ENCODE measurements at places on chromosomes 5 and 9.

DNA sequence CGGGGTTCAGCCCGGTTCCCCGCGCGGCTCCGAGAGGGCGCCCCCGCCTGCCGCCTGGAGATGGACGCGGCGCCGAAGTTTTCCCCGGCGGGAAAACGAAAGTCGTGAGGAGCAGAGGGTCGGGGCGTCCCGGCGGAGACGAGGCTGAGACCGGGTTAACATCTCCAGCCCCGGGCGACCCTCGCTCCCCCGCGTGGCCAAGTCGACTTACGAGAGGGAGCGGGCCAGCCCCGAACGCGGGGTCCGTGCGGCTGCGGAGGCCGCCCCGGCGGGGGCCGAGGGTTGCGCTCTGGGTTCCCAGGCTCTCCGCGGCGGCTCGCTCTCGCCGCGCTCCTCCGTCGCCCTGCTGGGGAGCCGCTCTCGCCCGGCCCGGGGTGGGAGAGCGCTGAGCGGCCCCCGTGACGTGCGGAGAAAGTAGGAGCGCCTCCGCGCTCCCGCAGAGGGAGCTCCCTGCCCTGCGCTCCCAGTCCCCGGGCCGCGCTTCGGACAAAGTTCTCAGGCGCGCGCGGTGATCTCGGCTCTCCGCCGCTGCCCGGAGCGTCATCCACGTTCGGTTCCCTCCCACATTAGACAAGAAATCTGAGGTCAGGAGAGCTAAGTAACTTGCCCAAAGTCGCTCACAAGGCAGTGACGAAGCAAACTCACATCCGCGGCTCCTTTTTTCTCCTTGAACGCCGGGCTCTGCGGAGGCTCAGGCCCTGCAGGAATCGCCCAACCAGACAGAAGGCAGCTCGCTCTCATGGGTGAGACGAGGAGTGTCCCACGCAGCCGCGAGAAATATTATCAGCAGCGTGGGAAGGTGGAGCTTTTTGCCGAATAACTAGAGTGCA, 1.2 kb upstream of the GCNT4 start:
- DNase-seq: peak; percentile 63

- DNase-seq: no peak
Measured at GRCh38 chr9:133088756-133089155, 27.0 kb downstream of the CEL start.

DNA sequence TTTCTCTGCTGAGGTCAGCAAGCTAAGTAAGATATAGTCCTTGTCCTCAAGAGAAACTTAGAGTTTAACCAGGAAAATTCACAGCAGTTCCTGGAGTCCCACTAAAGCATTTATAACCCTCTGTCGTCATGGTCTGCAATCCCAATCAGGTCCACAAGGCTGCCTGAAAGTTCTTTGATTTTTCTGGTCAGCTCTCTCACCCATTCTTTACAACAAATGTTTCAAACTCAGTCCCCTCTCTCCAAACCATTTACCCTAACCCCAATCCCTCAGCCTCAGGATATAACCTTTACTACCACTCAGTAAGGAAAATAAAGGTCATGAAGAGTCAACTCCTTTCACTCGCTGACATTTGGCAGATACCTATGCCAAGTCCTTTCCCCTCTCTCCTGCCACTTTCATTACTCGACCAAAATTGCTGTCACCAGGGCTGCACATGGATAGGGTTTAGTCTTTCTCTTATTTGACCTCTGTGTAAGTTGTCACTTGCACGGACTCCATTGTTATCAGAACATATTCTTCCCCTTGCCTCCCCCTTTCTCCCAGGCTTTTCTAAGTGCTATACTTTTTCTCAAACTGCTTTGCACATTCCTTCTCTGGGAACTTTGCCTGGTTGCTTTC, 936.6 kb downstream of the NR2F1-AS1 start:
- no peak for DNase-seq

DNA sequence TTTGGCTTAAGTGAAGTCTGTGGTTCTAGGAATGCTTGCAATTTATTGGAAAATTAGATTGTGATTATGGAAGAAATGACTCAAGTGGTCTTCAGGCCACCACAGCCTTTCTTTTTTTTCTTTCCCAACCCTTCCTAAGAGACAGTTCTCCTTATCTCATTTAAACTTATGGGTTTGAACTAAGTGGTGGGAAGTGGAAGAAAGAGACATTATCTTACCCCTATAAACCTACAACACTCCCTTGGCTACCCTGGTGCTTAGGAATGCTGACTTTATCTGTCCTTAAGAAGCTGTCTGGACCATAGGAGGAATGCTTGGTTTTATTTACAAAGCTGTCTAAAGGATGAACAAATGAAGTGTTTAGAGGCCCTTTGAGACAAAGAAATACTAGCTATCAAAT, 5.1 kb upstream of the ERAP1 start:
- DNase-seq: no peak

DNA sequence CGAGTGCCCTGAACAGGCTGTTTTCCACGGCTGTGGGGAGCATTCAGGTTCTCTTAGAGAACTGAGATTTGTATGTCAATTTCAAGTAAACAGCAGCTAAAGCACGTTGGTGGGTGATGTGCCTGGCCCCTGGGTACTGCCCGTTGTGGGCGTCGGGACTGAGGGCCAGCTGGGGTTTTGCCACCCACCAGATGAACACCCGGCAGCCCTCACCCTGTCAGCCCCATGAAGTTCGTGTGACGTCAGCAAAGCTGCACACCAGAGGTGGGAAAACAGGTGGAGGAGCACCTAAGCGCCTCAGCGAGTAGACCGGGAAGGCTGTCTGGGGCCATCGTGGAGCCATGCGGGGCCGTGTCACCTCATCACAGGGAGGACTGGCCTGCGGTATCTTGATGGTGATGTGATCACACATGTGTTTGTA, 9.2 kb downstream of the CEP72 start:
- DNase-seq: no peak

DNA sequence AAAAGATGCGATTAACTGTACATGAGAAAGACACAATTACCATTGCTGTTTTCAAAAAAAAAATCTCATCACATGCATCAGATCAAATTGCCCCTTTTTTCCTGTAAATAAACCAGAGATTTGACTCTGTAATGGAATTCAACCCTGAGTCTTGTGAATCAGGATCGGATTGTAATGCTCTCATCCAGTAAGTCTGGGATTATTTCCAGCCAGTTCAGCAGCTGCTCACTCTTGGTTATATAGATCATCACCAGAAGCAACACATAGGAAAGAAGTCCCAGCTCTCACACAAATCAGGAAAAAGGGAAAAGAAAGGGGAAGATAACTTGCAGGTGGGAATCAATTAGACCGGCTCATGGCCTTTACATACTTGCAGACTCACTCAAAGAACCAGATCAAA, 97.8 kb upstream of the SPOCK1 start:
- DNase-seq: no peak

DNA sequence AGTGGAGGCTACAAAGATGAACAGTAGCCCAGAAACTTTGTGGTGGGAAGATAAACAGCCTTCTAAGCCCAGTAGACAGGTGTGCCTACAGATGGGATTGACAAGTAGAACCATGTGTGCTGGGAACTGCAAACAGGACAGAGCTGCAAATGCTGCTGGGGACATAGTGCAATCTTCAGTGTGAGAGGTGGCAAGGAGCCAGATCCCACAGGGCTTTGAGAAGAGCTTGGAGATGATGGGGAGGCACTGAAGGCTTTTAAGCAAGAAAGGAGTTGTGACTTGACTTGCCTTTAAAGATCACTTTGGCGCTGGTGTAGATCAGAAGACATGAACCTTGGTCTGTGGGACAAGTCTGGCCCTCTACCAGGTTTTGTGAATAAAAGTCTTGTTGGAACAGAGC, 675.2 kb downstream of the ACTL7B start:
- DNase-seq: no peak

DNA sequence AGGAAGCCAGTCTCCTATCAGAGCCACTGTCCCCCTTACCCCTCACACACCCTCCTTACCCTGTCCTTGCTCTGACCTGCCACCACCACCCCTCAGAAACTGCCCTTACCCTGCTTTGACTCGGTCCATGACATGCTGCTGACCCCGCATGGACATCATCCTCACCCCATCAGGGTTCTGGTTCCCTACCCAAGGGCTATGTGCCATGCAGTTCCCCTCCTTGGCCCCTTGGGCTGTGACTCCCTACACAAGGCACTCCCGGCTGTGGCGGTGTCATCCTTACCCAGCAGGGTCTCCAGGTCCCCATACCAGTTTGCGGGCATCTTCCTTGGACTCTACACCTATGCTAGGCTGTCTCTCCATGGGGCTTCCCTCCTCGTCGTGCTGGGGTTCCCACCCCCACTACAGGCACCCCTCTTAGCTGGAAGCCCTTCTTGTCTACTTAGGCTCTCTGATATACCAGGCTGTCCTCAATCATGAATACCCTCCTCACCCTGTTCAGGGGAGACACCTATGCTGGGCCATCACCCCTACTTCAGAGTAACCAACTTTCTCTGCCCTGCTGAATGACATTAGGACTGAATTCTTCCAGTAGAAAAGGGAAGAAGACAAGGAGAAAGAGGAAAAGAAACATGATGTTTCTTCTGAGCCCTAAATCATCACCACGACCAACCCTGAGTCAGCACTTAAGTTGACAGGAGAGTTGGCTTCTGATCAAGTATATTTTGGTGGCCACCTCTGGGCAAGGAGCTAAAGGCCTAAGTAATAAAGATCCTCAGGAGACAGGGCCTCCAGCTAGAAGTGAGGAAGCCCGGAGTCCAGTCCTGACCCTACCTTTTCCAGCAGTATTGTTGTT, 115.2 kb downstream of the GCNT1 start:
- no peak for DNase-seq

- no peak for DNase-seq
Measured at GRCh38 chr9:129944506-129945116, 98.4 kb downstream of the FNBP1 start.

- no peak for DNase-seq
Measured at GRCh38 chr9:89890326-89890980, 285.6 kb downstream of the GADD45G start.

GRCh38 chr5:25190521-25191000, 545.8 kb upstream of the CDH10 start:
- no peak for DNase-seq

- no peak for DNase-seq
Measured at GRCh38 chr5:91183743-91184142, 199.4 kb downstream of the ARRDC3 start.

Data from left renal cortex interstitium (tissue), 4 donors.